Activated naive CD4-positive, alpha-beta T cell (primary cell): ENCODE measurements at places on chromosomes 7 and 10.

DNA sequence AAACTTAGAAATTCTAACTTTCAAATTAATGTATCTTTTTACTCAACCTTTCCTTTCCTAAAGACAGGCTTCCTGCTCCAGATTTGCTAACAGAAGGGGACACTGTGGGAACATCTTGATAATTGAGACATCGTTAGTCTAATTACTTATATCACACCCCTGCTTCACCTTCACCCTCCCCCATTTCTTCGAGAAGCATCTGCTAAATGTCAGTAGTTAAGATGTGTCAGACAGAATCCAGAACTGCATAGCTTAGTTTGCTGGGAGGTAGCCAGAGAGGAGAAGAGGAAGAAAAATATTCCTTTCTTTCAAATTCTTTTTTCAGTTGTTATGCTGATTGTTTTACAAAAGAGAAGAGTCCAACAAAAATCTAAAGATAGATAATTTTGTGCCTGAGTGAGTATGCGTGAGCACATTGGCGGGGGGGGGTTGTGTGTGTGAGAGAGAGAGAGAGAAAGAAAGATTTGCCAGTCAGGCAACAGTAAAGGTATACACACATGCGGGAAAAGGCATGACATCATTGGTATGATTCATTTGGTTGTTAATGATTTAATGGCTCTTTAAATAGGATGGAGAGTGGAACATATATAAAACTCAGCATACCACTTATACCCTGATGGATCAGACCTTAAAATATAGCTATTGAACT is 192.4 kb downstream of the PTN start:
- no peak for DNase-seq

DNA sequence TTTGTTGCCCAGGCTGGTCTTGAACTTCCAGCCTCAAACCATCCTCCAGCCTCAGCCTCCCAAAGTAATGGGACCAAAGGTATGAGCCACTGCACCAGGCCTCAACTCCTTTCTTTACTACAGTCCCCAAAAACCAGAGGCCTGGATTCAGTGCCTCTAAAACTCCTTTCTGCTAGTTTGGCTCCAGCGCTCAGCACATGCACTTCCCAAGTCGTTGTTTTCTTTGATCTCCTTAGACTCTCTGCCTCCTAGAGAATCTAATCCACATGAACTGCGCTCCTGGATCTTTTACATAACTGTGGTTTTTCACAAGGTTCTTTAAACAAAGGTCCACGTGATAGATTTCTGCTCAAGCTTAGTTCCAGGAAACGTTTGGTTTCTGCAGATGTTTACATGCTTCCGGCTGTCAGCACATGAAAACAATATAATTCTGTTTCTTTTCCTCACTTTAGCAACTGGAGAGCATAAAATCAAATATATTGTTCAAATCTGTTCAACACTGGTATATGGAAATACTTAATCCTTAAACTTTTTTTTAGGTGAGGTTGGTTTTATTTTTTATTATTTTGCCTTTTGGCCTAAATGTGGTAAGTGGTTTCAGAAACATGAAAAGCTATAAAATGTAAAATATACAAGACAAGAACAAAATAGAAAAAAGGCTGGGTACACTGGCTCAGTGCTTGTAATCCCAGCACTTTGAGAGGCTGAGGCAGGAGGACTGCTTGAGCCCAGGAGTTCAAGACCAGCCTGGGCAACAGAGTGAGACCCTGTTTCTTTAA is 270.5 kb upstream of the MKLN1 start:
- no peak for DNase-seq

GRCh38 chr7:157501581-157501980 is 164.8 kb downstream of the DNAJB6 start:
- no peak for DNase-seq

GRCh38 chr7:135650831-135651573 is 11.3 kb upstream of the STMP1 start:
- no peak for DNase-seq

GRCh38 chr10:79244068-79244442 is 103.2 kb upstream of the PPIF start:
- DNase-seq, result no peak

- no peak for DNase-seq
Observed at GRCh38 chr10:22704471-22704911, 9.9 kb downstream of the PIP4K2A start.

DNA sequence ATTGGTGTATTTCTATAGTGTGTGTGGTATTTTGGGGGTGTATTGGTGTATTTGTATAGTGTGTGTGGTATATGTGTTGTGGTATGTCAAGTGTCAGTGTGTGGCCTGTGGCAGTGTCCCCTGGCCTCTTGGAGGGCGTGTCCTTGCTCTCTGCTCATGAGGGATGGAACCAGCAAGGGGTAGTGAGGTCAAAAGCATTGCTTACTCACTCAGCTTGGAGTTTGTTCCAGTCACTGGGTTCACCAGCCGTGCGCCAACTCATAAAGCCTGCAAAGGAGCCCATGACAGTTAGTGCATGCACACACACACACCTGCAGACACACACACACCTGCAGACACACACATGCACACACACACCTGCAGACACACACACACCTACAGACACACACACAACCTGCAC is 4.3 kb upstream of the TRPV6 start:
- DNase-seq, result no peak

GRCh38 chr10:48279081-48279751 is 4.7 kb upstream of the FRMPD2 start:
- DNase-seq, result no peak

DNA sequence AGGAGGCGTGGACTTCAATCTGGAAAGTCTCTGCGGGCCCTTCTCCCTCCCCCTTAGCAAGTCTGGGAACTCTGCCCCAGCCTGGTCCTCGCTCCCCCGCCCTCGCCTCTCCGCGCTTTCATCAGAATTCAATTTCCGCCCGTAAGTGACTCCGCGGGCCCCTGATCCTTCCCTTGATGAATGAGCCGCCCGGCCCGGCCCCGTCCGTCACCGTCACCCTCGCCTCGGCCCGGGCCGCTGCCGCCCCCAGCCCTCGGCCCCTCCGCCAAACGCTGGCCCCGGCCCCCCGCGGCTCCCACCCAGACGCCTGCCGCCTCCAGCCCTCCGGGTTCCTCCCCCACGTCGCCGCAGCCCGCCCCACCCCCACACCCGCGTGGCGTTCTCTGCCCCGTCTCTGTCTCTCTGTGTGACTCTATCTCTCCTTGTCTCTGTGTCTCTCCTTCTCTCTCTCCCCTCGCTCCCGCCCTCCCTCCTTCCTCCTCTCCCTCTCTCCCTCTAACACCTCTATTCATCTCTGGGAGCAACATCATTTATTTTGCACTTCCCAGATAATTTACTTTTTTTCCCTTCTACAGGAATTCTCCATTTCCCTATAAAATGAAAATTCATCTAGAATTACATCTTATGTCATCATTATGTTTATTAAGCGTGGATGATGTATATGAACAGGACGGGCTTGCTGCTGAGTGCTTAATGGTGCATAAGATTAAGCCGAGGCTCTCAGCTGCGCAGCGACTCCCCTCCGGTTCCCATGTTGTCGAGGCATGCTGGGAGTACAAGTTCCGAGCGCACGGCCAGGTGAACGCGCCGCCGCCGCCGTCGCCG is 91.2 kb upstream of the PAX2 start:
- DNase-seq, result no peak

DNA sequence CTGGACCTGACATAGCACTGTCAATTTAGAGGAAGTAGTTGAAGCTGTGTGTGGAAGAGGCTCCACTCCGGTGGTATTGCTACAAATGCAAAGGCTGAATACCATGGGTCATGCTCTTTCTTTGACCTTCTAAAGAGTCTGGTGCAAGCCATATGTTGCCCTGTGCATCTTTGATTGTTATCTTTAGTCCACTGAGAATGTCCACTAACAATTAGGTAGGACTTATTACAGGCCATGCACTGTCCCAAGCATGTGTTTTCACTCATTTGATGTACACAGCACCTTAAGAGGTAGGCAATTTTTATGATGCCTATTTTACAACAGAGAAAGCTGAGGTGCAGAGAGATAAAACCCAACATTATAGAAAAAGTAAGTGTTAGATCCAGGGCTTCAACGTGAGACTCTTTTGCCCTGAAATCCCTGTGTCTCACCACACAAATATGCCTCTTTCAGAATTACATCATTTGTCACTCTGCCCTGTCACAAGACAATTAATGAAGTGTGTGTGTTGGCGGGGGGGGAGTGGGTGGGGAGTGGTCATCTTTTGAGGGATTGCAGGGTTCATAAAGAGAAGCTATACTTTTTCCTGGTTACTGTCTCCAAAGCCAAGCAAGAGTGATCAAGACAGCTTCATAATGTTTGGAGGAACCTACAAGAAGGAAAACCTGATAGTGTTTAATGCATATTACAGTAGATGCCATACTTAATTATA is 637.6 kb upstream of the IGFBP3 start:
- no peak for DNase-seq

- DNase-seq, result no peak
Observed at GRCh38 chr7:36202398-36202797, 49.3 kb downstream of the EEPD1 start.

DNA sequence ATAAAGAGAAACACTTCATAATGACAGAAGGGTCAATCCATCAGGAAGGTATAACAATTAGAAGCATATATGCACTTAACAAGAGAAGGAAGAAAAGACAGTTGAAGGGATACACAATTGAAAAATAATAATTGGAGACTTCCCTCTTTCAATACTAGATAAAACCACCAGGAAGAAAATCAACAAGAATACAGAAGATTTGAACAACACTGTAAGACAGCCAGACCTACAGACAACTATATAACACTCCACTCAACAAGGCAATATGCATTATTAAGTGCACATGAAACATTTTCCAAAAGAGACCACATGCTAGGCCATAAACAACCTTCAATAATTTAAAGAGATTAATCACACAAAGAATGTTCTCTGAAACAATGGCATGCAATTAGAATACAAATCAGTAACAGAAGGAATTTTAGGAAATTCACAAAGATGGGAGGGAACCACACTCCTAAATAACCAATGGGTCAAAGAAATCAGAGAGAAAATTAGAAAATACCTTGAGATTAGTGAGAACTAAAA is 35.1 kb downstream of the ZNF438 start:
- no peak for DNase-seq

DNA sequence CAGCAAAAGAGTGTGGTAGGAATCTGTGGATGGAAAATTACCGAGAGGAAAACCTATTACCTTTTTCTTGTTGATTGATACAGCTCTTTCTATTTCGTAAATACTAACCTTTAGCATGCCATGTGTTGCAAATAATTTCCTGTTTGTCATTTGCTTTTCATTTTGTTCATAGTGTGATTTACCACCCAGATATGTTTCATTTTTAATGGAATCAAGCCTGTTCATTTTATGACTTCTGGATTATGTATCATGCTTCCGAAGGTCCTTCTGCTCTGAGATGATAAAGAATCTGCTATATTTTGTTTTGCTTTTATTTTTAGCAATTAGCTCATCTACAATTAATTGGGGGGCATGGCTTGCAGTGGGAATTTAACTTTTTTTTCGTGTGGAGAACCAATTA is 46.5 kb downstream of the INPP5F start:
- no peak for DNase-seq

- DNase-seq, result no peak
Observed at GRCh38 chr10:17805330-17805729, 3.8 kb upstream of the MRC1 start.

- DNase-seq, result no peak
Observed at GRCh38 chr7:12207046-12207445, 4.0 kb upstream of the TMEM106B start.

GRCh38 chr7:159102681-159103381 is 41.8 kb downstream of the VIPR2 start:
- DNase-seq, result no peak

- DNase-seq, result no peak
Observed at GRCh38 chr7:18517646-18518045, 22.1 kb downstream of the HDAC9 start.

- DNase-seq, result no peak
Observed at GRCh38 chr7:12893292-12893691, 205.9 kb downstream of the ARL4A start.
